ENCODE measurements at places on chromosomes 2 and 18.

DNA sequence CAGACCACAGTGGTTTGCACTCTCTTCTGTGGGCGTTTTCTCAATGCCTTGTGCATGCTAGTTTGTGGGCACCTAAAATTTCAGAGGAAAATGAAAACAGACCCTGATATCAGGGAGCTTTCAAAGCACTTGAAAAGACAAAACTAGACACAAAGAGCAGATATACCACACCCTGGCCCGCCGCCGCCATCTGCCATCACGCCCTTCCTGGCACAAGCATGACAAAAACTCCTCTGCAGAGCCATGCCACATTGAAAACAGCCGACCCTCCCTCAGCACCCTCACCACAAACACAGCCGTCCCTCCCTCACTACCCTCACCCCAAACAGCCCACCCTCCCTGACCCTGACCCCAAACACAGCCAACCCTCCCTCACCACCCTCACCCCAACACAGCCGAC, 84.8 kb upstream of the RAB6C start:
- DNase-seq, result no peak

- no peak for DNase-seq
These were observed 161.0 kb upstream of the GLI2 start for GRCh38 chr2:120574620-120575019.

- no peak for DNase-seq
These were observed 14.7 kb upstream of the CHMP3 start for GRCh38 chr2:86577817-86578456.

GRCh38 chr2:69559442-69560146, 83.9 kb downstream of the AAK1 start:
- peak; percentile 49 for DNase-seq

DNA sequence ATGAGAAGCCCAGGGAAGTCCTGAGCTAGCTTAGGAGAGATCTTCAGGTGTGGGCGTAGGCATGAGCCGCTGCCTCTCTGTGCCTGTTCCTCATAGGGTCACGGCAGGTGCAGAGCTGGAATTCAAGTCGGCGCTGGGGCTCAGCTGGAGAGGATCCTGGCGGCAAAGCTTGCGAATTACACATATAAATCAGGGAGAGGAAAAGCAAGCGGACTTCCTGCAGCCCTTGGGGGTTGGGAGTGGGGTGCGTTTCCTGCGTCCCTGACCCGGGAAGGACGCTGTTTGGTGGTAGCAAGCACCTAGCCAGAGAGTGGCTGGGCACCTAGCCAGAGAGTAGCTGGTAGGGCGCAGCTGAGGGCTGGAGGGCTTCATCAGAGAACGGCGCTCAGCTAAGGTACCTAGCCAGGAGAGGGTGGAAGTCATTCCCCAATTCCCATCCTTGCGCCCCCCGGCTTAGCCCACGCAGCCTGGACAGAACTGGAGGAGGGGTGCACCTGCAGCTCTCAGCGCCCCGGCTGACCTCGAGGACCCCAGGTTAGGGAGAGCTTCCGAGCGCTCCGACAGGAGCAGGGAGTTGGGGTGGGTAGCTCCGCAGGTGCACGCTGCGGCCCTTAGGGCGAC, 459 bp upstream of the EFR3B start:
- peak; percentile 47 for DNase-seq

DNA sequence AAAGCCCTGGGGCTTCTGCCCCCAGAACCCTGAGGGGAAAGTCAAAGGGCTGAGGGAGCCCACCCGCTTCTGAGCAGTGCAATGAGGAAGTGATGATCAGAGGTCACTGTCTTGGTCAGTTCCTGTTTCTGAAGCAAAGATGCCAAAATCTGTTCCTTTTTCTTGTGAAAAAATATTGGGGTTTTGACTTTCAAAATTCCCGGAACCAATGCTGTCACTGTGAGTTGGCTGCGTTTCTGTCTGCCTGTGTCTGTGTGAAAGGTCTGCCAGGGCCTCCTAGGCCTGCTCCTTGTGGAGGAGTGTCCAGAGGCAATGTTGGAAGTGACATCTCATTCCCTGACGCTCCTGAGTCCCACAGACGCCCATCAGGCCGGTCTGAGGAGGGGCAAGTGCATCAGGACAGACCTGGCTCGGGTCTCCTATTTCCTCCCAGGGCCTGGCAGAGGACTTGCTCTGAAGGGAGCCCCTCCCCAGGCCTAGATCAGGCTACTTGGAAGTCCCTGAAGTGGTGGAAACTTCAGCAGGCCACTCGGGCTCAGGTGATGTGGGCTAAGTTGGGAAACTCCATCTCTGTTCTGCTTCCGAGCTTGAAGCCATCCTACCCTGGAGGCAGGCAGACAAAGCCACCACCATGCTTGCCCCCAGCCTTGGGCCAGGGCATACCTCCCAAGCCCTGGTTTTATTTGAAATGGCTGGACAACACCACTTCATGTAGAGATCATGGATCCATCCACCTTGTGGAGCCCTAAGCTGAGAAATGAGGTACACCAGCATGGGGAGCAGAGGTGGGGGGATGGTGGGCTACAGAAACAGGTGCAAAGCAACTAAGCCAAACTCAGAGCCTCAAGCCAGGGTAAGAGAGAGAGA, 51.0 kb downstream of the PKDCC start:
- DNase-seq, result no peak

- no peak for DNase-seq
These were observed 201.2 kb upstream of the PARD3B start for GRCh38 chr2:204344119-204344518.

DNA sequence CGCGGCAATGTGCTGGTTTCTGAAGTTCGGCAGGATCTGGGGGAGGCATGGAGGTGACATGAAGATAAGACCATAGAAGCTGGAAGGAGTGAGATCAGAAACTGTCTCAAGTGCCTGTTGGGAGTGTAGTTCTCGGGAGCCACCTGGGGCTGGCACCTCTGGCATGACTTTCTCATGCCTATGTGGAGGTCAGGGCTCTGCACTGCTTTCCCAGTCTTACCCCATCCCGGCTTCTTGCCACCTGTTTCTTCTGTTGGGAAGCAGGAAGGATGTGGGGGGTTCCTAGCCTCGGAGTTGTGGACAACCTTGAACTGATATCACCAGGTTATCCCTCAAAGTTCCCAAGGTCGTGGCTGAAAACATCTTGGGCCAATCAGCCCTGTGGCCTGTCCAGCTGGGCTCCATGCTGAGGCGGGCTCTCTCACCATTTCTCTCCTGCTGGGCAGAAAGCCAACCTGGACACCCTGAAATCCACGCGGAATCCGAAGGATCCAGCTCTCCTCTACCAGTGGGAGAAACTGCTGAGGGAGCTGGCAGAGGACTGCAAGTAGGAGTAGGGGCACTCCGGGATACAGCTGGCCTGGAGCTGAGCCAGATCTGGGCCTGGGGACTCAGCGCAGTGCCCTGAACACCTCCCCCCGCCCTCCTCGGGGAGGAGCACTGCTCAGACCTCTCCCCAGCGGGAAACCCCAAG, 42.5 kb downstream of the FER1L5 start:
- DNase-seq, result no peak

GRCh38 chr2:223215254-223215516, 163.2 kb downstream of the KCNE4 start:
- no peak for DNase-seq

DNA sequence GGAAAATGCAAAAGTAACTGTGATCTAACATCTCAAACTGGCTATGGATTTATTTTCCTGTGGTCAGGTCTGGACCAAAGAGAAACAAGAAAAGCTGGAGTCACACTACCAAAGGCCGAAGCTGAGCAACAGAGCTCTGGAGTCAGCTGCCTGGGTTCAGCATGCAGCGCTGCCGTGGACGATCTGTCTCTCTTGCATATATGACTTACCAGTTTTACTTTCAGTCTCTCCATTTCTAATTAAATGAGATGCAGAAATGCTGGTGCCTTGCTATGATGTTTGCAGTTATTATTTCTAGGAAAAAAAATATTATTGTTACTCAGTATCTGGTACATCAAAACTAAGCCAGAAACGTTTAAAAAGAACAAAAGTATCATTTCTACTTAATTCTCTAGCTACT, 813.2 kb downstream of the RNF144A start:
- no peak for DNase-seq

DNA sequence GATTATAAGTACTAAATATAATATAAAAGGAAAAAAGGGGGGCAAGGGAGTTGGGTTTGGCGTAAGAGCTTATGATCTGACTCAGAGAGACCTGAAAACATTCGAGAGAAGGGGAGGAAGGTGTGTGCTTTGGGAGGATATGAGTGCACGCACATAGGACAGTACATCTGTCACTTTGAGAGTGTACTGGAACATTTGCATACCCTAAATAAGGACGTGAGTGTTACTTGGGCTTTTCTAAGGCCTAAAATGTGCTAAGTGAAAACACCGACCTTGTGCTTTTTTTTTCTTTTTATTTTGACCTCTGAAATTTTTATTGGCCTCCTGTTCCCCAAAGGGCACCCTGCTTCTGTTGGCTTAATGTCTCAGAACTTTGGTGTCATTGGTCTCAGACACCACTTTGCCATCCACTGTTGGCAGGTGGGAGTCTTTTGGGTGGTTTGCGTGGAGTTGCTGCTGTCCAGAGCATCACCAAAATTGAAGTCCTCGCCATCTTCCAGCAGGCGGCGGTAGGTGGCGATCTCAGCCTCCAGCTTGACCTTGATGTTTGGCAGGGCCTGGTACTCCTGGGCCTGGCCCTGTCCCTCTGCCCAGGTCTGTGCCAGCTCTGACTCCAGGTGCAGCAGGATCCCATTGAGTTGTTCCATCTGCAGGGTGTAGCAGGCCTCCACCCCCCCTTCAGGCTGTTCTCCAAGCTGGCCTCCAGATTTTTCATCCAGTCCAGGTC, 57.7 kb downstream of the CD28 start:
- no peak for DNase-seq

- DNase-seq, result no peak
These were observed 270.8 kb downstream of the ZEB2 start for GRCh38 chr2:144249035-144249637.

- no peak for DNase-seq
These were observed 206.0 kb upstream of the CXCR4 start for GRCh38 chr2:136323935-136324334.

DNA sequence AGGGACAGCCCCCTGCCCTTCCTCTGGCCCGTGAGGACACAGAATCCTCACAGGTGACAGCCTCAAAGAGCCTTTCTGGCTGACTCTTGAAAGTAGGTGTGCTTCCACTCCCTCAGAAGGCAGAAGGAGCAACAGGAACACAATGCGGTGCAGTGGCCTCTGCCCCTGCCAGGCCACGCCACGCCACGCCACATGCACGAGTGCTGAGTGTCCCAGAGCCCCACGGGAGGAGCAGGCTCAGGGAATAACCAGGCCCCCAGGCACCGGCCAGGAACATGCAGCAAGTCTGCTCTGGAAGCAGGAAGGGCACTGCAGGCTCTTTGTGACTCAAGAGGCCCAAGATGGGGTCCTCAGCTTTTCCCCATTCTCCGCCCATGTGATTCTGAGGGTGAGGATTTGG, 18.1 kb upstream of the CCDC74B start:
- no peak for DNase-seq

GRCh38 chr2:30566631-30567030, 119.6 kb downstream of the LCLAT1 start:
- no peak for DNase-seq

- DNase-seq, result no peak
These were observed 3.2 kb upstream of the TTC39C start for GRCh38 chr18:24011123-24011917.

GRCh38 chr2:4501525-4501924, 798.1 kb downstream of the DCDC2C start:
- no peak for DNase-seq

GRCh38 chr18:9494778-9495331, 19.5 kb downstream of the RALBP1 start:
- peak; percentile 45 for DNase-seq

GRCh38 chr18:79102886-79103285, 33.7 kb downstream of the ATP9B start:
- DNase-seq, result no peak

GRCh38 chr2:217617616-217618022, 385.2 kb downstream of the TNS1 start:
- no peak for DNase-seq

GRCh38 chr2:183867206-183867605, 731.1 kb upstream of the ZNF804A start:
- DNase-seq, result no peak

DNA sequence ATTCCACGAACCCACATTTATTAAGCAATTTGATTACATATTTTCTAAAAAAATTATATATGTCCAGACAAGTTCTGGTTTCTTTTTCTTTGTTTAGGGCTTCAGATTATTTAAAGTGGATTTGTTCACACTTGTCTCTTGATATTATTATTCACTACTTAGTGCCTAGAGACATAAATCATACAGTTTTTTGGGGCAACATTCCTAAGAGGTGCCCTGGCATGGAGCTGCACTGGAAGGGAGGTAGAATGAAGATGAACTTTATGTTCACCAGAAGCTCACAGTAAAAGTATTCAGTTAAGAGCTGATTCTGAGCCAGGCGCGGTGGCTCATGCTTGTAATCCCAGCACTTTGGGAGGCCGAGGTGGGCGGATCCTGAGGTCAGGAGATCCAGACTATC, 762.7 kb upstream of the TMEFF2 start:
- DNase-seq, result no peak

GRCh38 chr2:145503511-145503910, 983.6 kb upstream of the ZEB2 start:
- no peak for DNase-seq

- DNase-seq, result no peak
These were observed 594 bp downstream of the ITM2C start for GRCh38 chr2:230865307-230865765.

GRCh38 chr18:44696892-44697291, 16.2 kb downstream of the SETBP1 start:
- no peak for DNase-seq

DNA sequence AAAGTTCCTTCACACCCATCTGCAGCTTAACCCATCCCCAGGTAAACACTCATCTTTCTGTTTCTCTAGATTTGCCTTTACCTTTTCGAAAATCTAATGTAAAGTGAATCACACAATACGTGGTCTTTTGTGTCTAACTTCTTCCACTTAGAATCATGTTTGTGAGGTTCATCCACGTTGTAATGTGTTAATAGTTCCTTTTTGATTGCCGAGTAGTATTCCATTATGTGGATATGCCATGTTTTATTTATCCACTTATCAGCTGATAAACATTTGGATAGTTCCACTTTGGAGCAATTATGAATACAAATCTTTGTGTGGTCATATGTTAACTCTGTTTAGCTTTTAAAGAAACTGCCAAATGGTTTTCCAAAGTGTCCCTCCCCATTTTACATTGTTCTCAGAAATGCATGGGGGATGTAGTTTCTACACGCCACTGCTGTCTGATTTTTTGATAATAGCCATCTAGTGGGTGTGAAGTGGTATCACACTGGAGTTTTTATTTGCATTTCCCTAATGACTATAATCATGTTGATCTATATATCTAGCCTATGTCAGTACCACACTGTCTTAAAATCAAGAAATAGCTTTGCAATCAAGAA, 22.3 kb downstream of the PECR start:
- no peak for DNase-seq

Measured in HFFc6 (cell line).